ENCODE measurements at places on chromosomes 6 and 20.

- no peak for DNase-seq
Observed at GRCh38 chr6:31530659-31531058, 1.9 kb downstream of the MCCD1 start.

DNA sequence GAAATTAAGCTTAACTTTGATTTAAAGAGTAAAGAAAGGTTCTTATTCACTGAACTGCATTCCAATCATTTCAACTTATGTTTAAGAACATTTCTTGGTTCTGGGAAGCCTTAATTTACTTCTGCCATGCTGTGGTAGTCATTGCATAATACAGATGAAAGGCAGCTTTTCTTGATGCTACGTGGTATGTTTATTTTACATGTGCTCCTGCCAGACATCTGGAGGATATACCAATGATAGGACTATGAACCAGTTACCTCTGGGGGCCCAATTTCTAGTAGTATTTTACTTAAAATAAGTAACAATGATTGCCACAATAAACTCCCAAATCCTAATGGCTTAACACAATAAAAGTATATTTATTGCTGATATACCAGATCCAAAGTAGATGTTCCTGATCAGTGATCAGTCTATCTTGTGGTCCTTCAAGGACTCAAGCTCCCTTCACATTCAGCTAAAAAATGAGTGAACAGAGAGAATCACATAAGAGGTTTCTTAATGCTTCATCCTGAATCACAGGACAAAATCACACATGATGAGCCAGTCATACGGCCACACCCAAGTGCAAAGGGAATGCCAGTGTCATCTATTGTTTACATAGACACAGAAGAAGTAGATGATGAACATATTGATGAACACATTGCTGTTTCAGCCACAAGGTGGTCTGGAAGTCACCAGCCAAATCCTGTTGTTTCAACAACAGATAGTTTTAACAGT lies 56.5 kb upstream of the CCN2 start:
- DNase-seq = peak; percentile 25

- peak; percentile 21 for DNase-seq
Observed at GRCh38 chr6:150343434-150343833, 25.4 kb upstream of the IYD start.

- no peak for DNase-seq
Observed at GRCh38 chr20:63084563-63084927, 77.8 kb upstream of the BHLHE23 start.

GRCh38 chr6:157996201-157996712 lies 14.6 kb downstream of the SYNJ2 start:
- no peak for DNase-seq

- DNase-seq = peak; percentile 67
Observed at GRCh38 chr6:24524805-24525204, 30.0 kb downstream of the ALDH5A1 start.

DNA sequence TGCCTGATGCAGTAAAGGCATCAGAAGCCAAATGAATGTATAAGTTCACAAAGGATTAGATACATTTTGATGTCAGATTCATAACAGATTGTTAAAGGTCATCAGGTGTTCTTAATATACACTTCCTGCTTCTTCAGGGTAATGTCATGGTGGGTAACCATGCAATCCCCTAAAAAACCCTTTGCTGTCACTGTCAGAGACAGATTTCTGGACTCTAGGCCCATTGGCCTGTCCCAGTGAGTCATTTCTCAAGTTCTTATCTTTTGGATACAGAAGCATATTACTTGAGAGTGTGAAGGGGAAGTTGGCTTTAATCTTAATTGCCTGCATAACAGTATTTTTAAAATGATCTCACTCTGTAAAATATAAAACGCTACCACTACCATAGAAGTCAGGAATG lies 895.6 kb upstream of the MAP3K7 start:
- no peak for DNase-seq

GRCh38 chr20:18611492-18611891 lies 23.6 kb downstream of the DTD1 start:
- no peak for DNase-seq
